ENCODE measurements at places on chromosomes 3 and 15.

DNA sequence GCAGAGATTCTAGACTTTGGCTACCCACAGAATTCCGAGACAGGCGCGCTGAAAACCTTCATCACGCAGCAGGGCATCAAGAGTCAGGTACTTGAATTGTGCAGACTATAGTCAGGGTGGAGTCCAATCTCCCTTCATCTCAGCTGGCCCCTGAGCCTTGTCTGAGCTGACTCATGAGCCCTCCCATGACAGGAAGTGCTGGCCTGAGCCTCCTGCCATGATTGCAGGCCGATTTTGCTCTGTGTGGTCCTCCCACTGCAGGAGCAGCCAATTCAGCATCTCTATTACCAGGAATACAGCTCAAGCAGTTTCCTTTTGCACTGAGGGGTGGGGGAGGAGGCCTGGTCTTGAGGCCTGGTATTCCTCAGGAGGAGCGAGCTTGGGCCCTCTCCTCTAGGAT, 5.5 kb downstream of the AP2M1 start:
- DNase-seq, result no peak

DNA sequence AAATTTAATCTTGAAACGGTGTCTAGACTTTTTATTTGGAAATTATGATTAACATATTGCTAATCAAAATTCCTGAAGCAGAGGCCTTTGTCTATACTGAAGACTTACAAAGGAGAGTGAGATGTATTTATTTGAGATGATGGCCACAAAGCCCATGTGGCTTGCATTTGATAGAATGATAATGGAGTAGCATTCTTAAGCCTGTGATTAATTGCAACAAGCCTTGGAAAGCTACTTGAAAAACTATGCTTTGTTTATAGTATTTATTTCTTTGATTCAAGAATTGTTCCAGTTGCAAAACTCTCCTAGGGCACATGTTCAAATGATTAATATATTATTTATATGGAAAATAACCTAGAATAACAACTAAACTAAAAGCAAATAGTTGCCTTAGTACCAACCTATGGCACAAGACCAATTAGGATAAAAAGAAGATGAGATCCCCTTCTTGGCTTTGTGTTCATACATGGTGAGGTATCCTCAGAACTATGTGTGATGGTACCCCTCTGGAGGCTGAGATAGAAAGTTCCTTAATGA, 244.1 kb upstream of the TBL1XR1 start:
- DNase-seq, result no peak

DNA sequence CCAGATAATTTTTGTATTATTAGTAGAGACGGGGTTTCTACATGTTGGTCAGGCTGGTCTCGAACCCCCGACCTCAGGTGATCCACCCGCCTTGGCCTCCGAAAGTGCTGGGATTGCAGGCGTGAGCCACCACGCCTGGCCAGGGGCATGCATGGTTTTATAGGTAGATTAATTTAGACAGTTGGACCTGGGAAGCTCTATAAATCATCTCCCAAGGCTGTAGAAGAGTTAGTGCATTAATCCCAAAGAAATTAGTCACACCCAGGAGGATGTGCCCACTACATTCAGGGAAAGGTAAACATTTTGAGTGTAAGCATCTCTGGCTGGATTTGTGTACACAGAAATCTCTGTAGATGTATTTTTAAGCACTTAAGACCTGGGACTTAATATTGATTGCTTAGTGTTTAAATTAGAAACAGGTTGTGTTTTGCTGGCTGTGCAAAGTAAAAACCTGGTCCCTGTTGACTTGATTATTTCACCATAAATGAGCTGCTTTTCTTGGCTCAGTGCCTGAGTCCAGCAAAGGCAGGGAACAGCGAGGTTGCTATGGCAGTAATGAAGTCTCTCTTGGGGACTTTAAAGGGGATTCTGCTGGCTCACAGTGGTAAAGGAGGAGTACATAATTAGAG, 19.2 kb downstream of the EXOSC7 start:
- no peak for DNase-seq

GRCh38 chr15:36468746-36469145, 110.7 kb upstream of the CDIN1 start:
- no peak for DNase-seq

GRCh38 chr3:190158261-190158660, 37.6 kb upstream of the P3H2 start:
- no peak for DNase-seq

- no peak for DNase-seq
Observed at GRCh38 chr3:195063581-195064193, 207.3 kb downstream of the XXYLT1 start.

GRCh38 chr15:42032376-42033213, 11.8 kb upstream of the PLA2G4E start:
- DNase-seq, result no peak

- DNase-seq, result no peak
Observed at GRCh38 chr3:9884555-9885165, 4.6 kb upstream of the CIDEC start.

DNA sequence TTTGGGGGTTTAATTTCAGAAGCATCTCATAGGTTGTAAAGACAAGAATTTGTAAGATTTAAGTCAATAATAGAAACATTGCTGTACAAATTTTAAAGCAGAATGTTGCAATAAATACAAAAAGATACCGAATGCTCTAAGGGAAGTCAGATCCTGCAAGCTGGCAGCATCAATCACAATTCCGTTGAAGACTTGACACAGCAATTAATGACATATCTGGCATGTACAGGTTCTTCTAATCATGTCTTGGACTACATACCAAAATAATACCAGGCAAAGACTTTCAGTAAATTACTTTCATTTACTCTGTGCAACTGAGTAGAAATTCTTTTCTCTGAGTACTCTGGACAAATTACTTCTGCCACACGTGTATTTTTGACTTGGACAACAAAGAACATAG, 54.0 kb upstream of the CDIN1 start:
- no peak for DNase-seq

- no peak for DNase-seq
Observed at GRCh38 chr3:171744158-171744741, 66.0 kb downstream of the PLD1 start.

DNA sequence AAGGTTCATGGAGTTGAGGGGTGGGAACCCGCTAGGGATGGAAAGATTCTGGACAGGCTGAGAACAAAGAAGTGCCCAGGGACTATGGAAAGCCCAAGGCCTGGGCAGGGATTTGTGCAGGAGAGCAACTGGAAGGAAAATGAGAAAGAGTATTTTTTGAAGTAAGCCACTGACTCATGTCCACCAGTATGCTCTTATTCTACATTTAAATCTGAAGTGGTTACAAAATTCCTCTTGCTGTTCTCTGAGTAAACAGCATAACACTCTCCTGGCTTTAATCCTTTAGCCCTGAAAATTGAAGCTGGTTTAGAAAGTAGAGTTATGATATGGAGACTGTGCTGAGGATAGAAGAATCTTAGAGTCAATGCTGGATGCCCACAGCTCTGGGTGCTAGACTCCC, 165.2 kb downstream of the ISL2 start:
- no peak for DNase-seq

DNA sequence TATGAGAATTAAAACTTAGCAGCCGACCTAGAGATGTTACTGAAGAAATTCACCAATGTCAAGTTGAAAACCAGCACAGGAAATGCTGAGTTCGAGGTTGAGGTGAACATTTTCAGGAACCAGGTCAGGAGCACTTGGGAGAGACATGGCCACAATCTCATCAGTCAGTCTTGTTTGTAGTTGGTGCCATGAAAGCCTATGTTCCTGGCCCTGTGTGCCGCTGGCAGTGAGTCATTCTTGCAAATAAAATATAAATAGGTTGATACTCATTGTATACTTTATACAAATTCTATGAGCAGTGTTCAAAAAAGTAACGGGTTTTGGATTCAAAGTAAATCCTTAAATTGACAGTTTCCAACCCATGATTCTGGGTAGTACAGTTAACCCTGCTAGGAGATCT, 1.5 kb upstream of the FSIP1 start:
- DNase-seq, result no peak

GRCh38 chr3:115834068-115834467, 210.8 kb downstream of the GAP43 start:
- no peak for DNase-seq

GRCh38 chr15:72859757-72860145, 76.2 kb upstream of the ADPGK start:
- DNase-seq, result no peak

- DNase-seq, result no peak
Observed at GRCh38 chr3:50125541-50126286, 29.4 kb upstream of the SEMA3F start.

DNA sequence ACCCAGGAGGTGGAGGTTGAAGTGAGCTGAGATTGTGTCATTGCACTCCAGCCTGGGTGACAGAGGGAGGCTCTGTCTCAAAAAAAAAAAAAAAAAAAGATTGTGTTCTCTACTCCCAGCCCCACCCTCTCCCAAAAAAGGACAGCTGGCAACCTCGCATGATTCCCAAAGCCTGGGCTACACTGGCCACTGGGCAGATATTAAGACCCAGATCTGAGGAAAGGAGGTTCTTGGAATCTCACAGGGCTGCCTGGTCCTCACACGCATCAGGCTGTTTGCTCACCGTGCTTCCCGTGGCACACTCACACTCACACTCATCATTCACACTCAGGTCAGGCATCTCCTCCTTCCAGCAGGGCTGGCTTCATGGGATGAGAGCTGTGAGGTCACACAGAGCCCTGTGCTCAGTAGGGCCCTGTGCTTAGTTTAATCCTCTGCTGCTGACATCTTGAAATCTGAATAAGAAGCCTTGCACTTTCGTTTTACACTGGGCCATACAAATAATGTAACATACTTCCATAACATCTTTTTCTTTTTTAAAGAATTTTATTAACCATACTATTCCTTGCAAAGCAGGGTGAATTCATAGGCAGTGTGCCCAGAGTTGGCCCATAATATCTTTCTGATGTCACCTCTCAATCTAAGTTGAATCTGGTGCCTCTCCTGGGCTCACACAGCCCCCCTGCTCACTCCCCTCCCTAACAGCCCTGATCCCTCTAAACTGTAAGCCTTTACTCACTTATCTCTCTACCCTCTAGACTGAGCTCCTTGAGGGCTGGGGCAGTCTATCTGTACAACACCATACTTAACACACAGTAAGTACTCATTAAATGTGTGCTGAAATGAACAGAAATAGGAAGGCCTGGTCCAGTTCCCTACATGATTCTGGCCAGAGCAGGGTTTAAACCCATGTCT, 50.2 kb upstream of the C15orf39 start:
- no peak for DNase-seq

DNA sequence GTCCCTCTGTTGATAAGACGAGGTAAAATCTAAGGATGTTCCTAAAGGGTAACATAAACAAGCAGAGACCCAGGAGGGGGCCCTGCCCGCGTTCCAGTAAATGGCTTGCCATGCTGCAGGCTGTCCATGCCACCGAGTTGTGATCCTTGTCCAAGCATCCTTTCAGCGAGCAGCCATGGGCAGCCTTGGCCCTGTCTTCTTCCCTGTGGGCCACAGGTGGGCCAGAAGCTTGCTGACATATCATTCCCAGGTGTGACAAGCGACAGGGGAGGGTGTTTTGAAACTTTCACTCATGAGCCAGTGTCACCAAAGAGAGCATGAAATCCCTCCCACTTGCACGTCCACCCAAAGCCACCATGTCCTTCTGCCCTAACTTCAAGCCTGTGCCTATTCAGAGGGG, 53.7 kb downstream of the PCSK6 start:
- no peak for DNase-seq

DNA sequence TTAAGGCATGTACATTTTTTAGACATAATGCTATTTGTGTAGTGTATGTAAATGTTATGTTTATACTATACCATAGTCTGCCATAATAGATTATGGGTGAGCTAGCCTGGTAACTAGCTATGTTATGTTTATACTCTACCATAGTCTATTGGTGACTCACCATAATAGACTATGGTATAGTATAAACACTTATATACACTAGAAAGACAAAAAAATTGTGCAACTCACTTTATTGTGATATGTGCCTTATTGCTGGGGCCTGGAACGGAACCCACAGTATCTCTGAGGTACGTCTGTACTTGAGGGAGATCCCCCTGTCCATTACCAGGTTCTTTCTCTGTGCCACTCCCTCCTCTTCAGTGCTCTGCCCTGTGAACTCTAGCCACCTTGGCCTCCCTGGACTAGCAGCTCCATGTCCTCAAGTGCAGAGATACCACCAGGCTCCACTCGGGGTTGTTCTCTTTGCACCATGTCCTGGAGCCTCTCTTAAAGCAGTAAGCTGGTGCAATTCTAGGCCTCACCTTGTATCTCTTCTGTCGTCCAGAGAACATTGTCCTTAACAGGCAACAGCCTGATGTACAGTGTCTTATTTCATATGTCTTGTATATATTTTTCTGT, 60.8 kb upstream of the PXYLP1 start:
- DNase-seq, result no peak

GRCh38 chr15:100560323-100560722, 31.6 kb upstream of the CERS3 start:
- DNase-seq, result no peak

- DNase-seq, result no peak
Observed at GRCh38 chr3:129663930-129664646, 57.6 kb upstream of the PLXND1 start.

DNA sequence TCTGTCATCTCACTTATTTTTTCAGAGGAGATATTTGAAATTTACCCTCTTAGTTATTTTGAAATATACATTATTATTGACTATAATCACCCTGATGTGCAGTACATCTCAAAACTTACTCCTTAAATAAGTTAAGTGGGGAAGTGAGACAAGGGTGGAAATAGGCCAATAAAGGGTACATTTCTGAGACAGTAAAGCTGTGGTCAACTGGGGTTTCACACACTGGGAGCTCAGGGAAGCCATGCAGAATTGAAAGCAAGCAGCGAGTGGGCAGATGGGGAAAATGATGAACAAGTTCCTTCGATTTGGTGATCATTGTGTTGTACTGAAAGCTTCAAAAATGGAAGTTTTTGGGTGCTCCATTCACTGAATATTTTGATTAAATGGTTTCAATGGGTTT, 21.6 kb upstream of the MOBP start:
- no peak for DNase-seq

- DNase-seq, result no peak
Observed at GRCh38 chr15:74386496-74387140, 19.2 kb upstream of the CYP11A1 start.

DNA sequence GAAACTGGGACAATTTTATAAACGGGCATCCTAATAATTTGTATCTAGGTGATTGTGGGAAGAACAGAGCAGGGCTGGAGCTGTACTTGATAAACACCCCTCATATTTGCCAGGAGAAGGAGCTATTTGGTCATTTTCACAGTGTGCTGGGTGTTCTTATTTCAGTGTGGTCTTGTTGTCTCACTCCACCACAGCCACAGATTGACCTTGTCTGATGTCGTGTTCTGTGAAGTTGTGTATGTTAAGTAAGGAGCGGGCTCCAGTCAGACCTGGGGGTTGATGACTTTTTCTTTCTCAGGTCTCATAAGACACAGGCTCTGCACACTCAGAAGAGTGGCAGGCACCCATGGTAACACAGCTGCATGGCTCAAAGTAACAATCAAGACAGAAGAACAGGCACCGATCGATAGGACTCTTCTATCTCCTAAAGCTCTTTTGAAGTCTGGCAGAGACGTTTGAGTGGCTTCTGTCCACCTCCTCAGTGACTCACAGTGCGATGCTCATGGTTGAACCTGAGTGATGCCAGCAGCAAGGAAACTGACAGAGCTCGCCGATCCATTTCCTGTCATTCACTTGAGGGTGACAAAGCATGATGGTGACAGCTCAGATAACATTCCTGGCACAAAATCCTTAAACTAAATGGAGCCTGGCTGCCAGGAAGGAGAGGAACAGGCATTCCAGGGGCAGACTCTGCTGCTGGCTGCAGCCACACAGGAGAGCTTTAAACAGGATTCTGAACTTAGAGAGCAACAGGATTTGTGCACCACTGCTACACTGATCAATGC, 20.8 kb downstream of the DPH3 start:
- no peak for DNase-seq
